ENCODE measurements at places on chromosomes 4 and X.

GRCh38 chr4:42683393-42683792 is 26.5 kb upstream of the ATP8A1 start:
- DNase-seq: no peak

GRCh38 chr4:8403976-8404375 is 36.5 kb downstream of the ACOX3 start:
- no peak for DNase-seq

- no peak for DNase-seq
These were observed 132.3 kb upstream of the NR3C2 start for GRCh38 chr4:148574502-148574901.

DNA sequence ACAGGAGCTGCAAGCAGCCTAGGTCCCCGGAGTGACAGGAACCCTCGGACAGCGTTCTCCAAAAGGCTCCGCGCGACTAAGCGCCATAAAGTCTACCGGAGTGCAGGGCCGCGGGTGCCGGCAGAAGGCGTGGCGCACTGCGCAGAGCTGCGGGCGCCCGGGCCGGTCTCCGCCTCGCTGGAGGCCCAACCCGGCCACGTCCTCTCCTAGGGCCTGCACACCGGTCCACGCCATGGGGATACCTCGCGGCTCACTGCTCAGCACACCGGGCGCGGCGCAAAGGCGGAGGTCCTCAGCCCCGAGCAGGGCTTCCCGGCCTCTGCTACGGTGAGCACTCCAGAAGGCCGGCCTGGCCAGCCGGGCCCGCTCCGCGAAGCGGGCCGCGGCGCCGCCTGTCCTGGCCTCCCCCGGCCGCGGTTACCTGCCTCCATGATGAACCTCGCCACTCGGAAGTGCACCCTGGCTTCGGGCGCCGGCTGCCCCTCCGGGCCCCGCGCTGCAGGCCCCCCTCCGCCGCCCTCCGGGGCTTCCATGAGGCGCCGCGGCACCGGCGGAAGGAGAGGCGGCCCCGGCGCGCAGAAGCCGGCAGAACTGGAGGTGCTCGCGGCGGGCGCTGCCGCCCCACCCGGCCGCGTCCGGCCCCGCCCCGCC is at the start of gene CCNQ:
Gene CCNQ, minus strand, starts transcription at position 599 of the 651 bp plus-strand sequence. Its CDS starts 66 bp downstream, at position 533.
- DNase-seq: no peak

DNA sequence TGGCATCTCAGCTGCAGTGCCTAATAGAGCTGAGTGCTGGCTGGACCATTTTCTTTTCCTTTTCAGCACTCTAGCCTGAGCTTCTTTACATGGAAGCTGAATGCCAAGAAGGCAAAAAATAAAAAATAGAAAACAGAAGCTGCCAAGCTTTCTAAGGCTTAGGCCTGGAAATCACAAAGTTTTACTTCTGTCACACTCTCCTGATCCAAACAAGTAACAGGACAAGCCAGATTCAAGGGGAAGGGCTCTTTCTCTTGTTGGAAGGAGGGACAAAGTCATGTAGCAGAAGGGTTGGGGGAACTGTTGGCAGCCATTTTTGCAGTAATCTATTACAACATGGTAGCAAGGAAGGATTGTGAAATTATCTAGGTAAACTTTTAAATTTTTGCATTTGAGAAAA is 131.8 kb downstream of the MSL3 start:
- no peak for DNase-seq

- no peak for DNase-seq
These were observed 85.7 kb upstream of the MTM1 start for GRCh38 chrX:150482537-150483206.

- DNase-seq: no peak
These were observed 55.6 kb upstream of the ADRA2C start for GRCh38 chr4:3710451-3711182.

All from T-helper 22 cell (primary cell).